NCI-H446 treated with DMSO at 0.1 percent for 48 hours (cell line): ENCODE measurements at places on chromosomes 1 and 21.

DNA sequence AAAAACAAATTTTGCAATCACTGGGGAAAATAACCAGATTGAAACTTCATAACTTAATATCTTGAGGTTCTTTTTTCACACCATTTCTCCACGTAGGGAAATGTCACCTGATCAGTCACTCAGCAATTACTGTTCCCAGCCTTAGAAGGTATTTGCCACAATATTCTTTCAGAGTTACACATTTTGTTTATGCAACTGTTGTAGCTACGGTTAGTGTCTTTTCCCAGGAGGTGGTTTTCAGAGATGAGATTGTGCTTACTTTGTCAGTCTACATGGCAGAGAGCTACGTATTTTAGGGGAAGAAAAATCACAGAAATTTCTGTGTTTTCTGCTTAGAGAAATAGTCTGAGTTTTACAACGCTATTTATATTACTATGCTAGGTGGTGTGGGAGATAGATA, 792.8 kb upstream of the B3GALT2 start:
- no peak for DNase-seq

DNA sequence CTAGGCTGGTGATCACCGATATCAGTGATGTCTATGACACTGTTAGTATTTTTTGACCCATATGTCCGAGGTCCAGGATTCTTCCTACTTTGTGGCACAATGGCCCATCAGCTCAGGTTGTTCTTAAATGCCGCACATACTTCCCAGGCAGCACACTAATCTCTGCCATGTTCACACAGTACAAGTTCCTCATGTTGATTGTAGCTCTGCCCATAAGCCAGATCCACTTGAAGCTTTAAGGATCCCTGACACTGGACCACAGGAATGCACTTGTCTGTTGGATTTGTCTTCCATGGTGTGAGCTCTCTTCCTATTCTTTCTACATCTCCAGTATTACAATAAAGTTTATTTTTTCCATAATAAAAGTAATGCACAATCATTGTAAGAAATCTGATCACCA, 69.5 kb downstream of the DDX20 start:
- no peak for DNase-seq

GRCh38 chr21:43278766-43279577, 110.2 kb downstream of the CRYAA start:
- no peak for DNase-seq

DNA sequence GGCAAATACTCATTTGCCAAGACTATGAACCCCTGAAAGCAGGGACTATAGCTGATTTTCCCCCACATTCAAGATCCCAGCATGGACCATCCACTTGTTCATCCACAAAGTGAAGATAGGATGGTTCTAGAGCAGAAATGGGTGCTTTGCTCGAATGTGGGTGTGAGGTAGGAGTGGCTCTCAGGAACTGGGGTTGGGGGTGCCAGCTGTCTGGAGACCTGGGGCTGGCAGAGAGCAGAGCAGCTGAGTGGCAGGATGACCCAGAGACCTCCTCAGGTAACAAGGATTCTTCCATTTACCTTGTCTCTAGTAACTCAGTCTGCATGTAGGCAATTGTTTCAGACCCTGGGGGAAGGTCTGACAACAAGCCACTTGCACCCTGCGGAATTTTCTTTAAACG, 6.0 kb downstream of the S100A9 start:
- no peak for DNase-seq
